Stimulated activated CD8-positive, alpha-beta memory T cell treated with anti-CD3 and anti-CD28 coated beads, Interleukin-2, amount 100 ng/mL, for 1 hour (primary cell): ENCODE measurements at places on chromosomes 1 and 21.
A peak's percentile ranks its signal among the peaks of the same experiment; 100 is the strongest.

GRCh38 chr1:52364235-52364839, 1.7 kb downstream of the CC2D1B start:
- no peak for DNase-seq

- peak; percentile 79 for DNase-seq
Observed at GRCh38 chr21:42227909-42228708, 9.2 kb downstream of the ABCG1 start.

DNA sequence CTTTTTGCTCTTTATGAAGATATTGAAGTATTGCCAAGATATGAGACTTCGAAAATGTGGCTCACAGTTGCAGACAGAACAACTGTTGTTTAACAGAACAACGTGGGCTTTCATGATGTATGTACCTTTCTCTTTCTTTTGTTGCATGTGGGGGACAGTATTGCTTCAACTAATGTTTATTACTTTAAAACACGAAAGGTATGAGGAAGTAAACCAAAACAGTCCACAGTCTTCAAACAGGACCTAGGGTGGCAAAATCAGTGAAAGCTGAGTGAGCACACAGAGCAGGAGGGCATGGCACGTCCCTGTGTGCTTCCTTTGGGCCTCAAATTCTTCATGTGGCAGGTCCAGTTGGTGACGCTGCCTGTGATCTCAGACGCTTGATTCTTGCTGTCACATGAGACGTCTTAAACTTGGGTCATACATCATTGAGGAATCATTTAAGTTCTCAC, 7.8 kb upstream of the CHAF1B start:
- no peak for DNase-seq

- DNase-seq, result no peak
Observed at GRCh38 chr1:156055281-156056048, 883 bp downstream of the LAMTOR2 start.

- DNase-seq, result no peak
Observed at GRCh38 chr1:2597441-2598328, 11.1 kb downstream of the PRXL2B start.

GRCh38 chr1:98940069-98940721, 64.5 kb downstream of the PLPPR5 start:
- DNase-seq, result no peak

- DNase-seq, result no peak
Observed at GRCh38 chr1:224786533-224787250, 142.8 kb upstream of the DNAH14 start.
